CD4-positive, alpha-beta T cell treated with Interleukin-10 for 1 hour (primary cell): ENCODE measurements at places on chromosomes 4 and X.

DNA sequence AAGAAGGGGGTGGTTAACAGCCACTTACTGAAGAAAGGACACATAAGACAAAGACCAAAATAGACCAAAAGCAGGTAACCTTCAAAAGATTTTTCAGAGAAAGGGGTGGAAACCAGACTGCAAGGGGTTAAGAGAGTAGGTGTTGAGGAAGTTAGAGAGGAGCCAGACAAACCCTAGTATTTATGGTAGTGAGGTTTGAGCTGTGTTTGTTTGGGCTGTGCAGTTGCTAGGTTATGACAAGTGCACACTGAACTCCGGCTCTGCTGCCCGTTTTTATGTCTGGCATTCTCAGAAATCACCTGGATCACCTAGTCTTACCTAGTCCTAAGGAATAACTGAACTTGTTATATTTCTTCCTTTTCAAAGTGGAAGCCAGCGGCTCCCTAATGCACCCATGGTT, 22.9 kb upstream of the G3BP2 start:
- DNase-seq: peak; percentile 48

GRCh38 chrX:138082896-138083295, 517.0 kb downstream of the ZIC3 start:
- DNase-seq: no peak

- no peak for DNase-seq
Observed at GRCh38 chr4:42632653-42633382, 24.1 kb downstream of the ATP8A1 start.

DNA sequence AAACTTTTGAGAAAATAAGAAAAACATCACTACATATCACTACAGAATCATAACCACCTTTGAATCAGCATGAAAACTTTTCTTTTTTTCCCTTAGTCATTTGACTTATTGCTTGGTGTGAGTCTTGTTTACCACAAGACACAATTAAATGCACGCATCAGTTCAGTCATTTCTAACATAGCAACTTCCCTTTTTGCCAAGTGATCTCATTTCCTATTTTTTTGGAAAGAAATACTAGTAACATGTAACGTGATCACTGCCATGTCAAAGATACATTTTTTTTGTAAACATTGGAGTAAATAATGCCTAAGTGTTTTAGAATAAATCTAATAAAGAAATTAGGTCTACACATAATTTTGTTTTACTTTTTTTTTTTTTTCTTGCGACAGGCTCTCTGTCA, 5.1 kb upstream of the CXCL8 start:
- DNase-seq: peak; percentile 8

DNA sequence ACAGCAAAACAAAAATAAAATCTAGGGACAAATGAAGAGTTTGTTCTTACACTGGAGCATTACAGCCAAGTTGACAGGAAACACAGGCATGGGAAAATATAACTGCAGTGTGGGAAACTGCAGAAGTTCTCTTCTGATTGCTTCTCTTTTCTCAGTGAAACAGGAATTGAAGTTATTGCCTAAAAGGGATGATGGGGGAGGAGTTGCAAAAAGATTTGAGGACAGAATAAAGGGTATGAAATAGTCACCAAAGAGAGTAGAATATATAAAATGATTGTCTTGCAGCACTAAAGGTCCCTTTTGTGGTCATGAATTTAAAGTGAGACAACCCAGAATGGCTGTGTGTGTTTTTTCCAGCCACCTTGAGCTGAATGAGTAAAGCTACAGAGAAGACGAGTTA, 103.7 kb downstream of the JADE1 start:
- DNase-seq: no peak

GRCh38 chr4:12118651-12119213, 690.0 kb upstream of the HS3ST1 start:
- DNase-seq: peak; percentile 4

DNA sequence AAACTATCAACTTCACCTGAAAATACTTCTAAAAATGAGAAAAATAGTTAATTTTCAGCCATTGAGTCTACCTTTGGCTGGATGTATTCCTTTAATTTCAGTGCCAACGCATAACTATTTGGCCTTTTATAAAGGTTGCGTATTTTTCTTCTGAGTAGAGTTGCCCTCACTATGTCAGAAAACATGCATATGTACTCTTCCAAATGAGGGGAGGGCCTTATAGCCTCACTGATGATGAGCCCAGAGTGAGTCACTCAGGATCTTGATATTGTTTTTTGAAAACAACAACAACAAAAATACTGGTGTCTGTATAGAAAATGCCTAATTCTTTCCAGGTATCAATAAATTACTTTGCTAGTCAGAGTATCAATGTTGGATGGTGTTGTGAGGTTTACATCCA, 349.3 kb downstream of the FBXO8 start:
- DNase-seq: no peak

DNA sequence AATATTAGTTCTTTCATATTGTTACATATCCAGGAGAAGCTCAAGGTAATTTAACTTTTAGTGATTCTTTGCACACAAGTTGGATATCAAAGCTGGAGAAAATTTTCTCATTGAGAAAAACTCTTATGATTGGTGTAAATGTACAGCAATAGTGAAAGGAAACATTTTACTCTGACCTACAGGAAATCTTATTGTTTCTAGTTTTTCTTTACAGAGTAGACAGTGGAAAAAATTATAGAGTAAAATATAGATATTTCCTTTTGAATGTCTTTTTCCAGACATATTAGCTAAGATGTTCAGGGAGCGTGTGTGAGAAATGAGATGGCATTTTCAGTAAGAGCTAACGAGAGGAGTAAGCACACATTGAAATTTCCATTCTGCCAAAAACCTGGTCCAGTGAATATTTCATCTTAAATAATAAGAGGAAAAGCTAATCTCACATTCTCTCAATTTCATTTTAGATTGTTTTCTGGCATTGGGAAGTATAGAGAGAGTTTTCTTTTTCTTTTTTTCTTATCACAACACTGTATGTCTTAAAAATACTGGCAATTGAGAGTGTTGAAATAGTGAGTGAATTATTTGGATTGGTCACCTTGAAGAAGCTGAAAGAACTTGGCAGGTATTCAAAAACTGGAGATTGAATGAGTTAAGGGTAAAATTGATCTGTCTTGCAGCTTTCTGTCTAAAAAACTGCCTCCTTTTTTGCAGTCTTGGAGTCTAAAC, 15.6 kb upstream of the ATP8A1 start:
- no peak for DNase-seq
